ENCODE measurements at places on chromosomes 4 and X. TPM values are rescaled to one million over a fixed set of nuclear protein-coding genes. Genes with fewer than 3 reads are reported as not detected.
A peak's percentile ranks its signal among the peaks of the same experiment; 100 is the strongest.

GRCh38 chrX:69285401-69285877 is 120.2 kb upstream of the PJA1 start:
- no peaks in the 10 kb centered on the region for H3K36me3 ChIP-seq
- peak overlapping the region; percentile 23 for H3K4me3 ChIP-seq
- DNase-seq: peak; percentile 84
- peak overlapping the region; percentile 87 for H3K27ac ChIP-seq
- no peaks in the 10 kb centered on the region for H3K4me1 ChIP-seq

Gene ZBTB49
- total RNA-seq: 5.6 TPM

Gene TMEM31
- not detected for total RNA-seq

Gene HSD17B13
- total RNA-seq: 0.14 TPM

GRCh38 chr4:108372681-108373080 is 203.9 kb upstream of the LEF1 start:
- H3K27ac ChIP-seq: no peak overlapping the region
- H3K27me3 ChIP-seq: no peaks in the 10 kb centered on the region
- no peak for DNase-seq
- H3K4me3 ChIP-seq: no peak overlapping the region
- no peaks in the 10 kb centered on the region for H3K4me1 ChIP-seq
- H3K36me3 ChIP-seq: no peaks in the 10 kb centered on the region

Gene RIPPLY1
- not detected for total RNA-seq

DNA sequence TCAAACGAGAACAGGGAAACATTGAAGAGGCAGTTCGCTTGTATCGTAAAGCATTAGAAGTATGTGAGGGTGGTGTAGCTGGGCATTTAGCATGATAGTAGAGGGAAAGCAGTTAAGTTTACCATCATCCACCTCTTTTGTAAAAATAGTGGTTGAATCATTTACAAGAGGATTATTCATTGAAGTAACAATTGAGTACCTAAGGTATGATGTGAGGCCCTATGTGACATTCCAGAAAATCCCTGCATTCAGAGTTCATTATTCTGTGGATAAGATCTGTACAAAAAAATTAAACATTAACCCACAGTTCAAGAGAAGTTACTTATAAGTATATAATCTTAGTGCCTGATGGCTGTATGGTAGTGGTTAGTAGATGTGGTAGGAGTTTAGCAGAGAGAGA is 22.2 kb upstream of the GCNA start:
- no peak overlapping the region for H3K27ac ChIP-seq
- no peaks in the 10 kb centered on the region for H3K36me3 ChIP-seq
- no peak for DNase-seq
- H3K4me1 ChIP-seq: no peaks in the 10 kb centered on the region
- no peak overlapping the region for H3K4me3 ChIP-seq
- H3K27me3 ChIP-seq: no peaks in the 10 kb centered on the region

DNA sequence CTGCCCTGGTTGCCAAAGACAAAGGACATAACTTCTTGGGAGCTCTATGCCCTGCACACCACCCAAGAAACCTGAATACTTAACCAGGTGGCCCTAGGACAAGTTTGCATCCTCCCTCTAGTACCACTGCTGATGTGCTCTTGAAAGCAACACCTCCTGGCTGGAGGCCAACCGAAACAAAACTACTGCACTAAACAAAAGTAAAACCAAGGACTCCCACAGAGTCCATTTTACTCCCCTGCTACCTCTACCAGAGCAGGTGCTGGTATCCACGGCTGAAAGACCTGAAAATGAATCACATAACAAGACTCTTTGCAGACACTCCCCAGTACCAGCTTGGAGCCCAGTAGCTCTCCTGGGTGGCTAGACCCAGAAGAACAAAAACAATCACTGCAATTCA is 941.8 kb downstream of the RAPGEF2 start:
- no peak for DNase-seq
- no peaks in the 10 kb centered on the region for H3K27me3 ChIP-seq
- no peak overlapping the region for H3K27ac ChIP-seq
- no peaks in the 10 kb centered on the region for H3K36me3 ChIP-seq
- H3K4me3 ChIP-seq: no peak overlapping the region

Gene CT45A10
- not detected for total RNA-seq

DNA sequence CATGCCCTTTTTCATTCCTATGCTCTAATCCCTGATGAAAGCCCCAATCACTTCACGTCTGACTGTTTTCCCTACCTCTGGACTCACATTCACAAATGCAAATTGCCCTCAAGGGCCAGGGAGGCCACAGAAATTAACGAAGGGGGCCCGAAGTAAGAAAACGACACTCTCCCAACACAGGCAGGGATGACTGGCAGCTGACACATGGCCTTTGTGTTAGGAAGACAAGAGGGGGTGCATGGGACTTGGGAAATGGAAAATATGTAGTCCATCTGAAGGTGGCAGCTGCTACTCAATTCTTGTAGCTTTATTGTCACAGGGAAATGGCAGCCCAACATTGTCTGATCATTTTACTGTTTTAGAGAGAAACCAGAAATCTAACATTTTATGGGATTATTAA is 12.3 kb upstream of the SPARCL1 start:
- H3K4me1 ChIP-seq: peaks cover 4% of the 10 kb centered on the region
- no peak for DNase-seq
- no peaks in the 10 kb centered on the region for H3K27me3 ChIP-seq
- H3K4me3 ChIP-seq: no peak overlapping the region
- no peaks in the 10 kb centered on the region for H3K36me3 ChIP-seq
- peak overlapping the region; percentile 94 for H3K27ac ChIP-seq

Gene TMPRSS11A
- not detected for total RNA-seq

Gene MMRN1
- total RNA-seq: 122 TPM

GRCh38 chr4:174198828-174199227 is 84.6 kb downstream of the FBXO8 start:
- no peak overlapping the region for H3K27ac ChIP-seq
- H3K4me3 ChIP-seq: no peak overlapping the region
- H3K27me3 ChIP-seq: peaks cover 43% of the 10 kb centered on the region
- no peak for DNase-seq

Measured in uterus (tissue), 4 donors.